ENCODE measurements at places on chromosomes 7 and 10. TPM values are rescaled to one million over a fixed set of nuclear protein-coding genes. Genes with fewer than 3 reads are reported as not detected.

The BAG3 gene
- 157 TPM for total RNA-seq

The EBLN1 gene
- 0.19 TPM for total RNA-seq

The FOXP2 gene
- not detected for total RNA-seq

The ZMIZ1 gene
- 79.1 TPM for total RNA-seq

The LRRC17 gene
- total RNA-seq, result 0.10 TPM

The CREB5 gene
- total RNA-seq, result 4.8 TPM

The ZC3HAV1L gene
- total RNA-seq, result 7.1 TPM

The PALS2 gene
- 76.1 TPM for total RNA-seq

The LBX1 gene
- not detected for total RNA-seq

The CYP3A5 gene
- total RNA-seq, result 1.5 TPM

The FIGNL1 gene
- 20.3 TPM for total RNA-seq

The MPP7 gene
- 0.15 TPM for total RNA-seq

The HOXA13 gene
- total RNA-seq, result 2.2 TPM

The LIPN gene
- total RNA-seq, result not detected

The BNIP3 gene
- total RNA-seq, result 40.9 TPM

The CAMK1D gene
- 7.6 TPM for total RNA-seq

The FBXW4 gene
- total RNA-seq, result 25.7 TPM

The MACC1 gene
- total RNA-seq, result not detected

The UNCX gene
- total RNA-seq, result 0.07 TPM

The HKDC1 gene
- 19.1 TPM for total RNA-seq

The PIK3CG gene
- total RNA-seq, result not detected

The PKD2L1 gene
- 0.15 TPM for total RNA-seq

The KLLN gene
- 0.53 TPM for total RNA-seq

The COL13A1 gene
- total RNA-seq, result 0.27 TPM

The CLCN1 gene
- 0.06 TPM for total RNA-seq

The IL2RA gene
- not detected for total RNA-seq

The WNT16 gene
- total RNA-seq, result not detected

The SPDYE2 gene
- not detected for total RNA-seq

The FZD1 gene
- total RNA-seq, result 2.4 TPM

The STAG3 gene
- 0.15 TPM for total RNA-seq

The PALD1 gene
- 5.9 TPM for total RNA-seq

The SNCG gene
- 6.6 TPM for total RNA-seq

The NPFFR1 gene
- 0.01 TPM for total RNA-seq

The EVX1 gene
- not detected for total RNA-seq

The ZNF487 gene
- total RNA-seq, result 6.9 TPM

The IKZF1 gene
- total RNA-seq, result not detected

The KNDC1 gene
- 3.2 TPM for total RNA-seq

The NPSR1 gene
- not detected for total RNA-seq

The CPA2 gene
- not detected for total RNA-seq

The SEMA3D gene
- total RNA-seq, result 0.05 TPM

The MAGI2 gene
- 0.45 TPM for total RNA-seq

All from A549 treated with DMSO at 1 μM for 4 hours (cell line).